AG04450 (cell line): ENCODE measurements at places on chromosomes 5 and 9.
A peak's percentile ranks its signal among the peaks of the same experiment; 100 is the strongest.

DNA sequence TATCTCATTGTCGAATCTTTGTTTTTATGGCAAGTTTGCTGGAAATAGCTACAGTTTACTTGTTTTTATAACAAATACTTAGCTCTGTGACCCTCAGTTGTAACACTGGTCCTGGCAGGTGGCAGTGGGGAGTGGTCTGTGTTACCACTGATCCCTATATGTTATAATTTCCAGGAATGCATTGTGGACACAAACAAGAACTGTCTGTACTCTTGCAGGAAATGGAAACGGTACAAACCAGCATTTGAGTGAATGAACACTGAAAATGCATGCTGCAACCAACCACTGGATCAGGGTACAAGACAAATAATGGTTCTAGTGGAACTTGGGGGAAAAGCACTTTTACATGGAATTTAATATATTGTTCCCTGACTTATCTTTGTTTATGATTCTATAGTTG is 66.5 kb upstream of the PJA2 start:
- no peak for DNase-seq

DNA sequence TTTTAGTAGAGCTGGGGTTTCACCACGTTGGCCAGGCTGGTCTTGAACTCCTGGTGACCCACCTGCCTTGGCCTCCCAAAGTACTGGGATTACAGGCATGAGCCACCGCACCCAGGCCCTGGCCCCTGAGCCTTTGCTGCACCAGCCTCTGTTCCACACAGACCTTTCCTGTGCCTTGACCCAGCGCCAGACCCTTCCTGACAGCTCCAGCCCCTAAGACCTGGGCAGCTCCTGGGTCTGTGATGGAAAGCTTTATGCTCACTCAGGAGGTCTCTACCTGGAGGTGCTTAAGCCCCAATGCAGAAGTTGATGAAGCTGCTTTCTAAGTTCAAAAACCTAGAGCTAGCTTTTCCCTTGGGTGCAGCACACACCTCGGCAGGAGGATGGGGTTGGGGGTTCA is 58.8 kb upstream of the NEK6 start:
- no peak for DNase-seq

DNA sequence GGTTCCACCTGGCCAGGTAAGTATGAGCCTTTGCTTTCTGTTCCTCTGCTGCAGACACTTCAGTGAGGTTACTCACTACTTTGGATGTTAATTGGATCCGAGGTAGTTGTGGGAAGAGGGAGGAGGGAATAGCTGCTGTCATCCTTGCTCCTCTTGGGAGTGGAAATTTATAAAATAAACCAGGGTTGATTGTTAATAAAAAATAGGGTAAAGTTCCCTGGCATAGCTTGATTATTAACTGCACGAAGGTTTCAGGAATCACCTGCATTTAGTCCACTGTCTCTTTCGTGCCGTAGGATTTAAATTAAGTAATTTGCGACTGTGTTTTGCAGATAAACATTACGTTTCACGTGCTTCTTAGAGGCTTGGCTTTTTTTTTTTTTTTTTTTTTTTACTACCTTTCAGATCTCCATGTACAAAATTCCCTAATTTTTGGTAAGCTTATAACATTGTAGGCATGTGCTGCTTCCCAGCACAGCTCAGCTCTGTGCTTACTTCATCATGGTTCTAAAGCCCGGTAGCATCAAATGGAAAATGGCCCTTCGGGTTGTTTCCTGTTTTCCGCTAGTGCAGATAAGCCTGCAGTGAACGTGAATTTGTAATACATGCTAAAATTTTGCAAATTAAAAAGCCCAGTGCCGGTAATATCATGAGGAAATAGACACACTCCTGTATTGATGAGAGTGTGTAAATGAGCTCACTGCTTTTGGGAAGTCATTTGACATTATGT is 26.9 kb upstream of the LTC4S start:
- no peak for DNase-seq

DNA sequence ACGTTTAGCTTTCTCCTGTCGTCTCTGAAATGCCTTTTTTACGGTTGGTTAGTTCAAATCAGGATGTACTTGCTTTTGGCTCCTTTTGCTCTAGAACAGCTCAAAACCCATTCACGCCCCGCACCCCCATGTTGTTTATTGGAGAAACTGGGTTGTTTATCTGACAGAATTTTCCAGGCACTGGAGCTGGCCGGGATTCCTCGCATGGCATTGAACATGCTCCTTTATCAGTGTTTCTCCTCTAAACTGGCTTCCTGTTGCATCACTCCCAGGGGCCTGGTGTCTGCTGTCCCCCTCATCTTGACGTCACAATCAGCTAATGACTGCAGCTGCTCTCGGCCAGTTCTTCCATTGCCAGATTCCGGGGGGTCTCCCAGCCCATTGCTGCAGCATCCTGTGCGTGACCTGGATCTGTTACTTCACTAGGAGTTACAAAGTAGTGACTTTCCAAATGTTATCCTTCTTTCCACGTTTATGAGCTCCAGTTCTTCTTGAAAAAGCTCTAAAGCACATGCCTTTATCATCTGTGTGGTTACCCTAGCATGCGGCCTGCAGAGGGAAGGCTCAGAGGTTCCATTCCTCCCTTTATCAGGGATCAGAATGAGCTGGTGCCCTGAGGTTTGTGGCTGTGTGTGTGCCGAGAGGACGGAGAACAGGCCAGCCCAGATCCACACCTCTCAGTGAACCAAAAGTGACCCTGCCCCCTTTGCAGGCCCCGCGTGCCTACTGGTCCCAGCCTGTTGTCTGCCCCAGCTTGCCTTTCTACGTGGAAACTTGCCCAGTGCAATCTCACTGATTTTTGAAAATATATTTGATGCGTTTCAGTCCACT is 27.5 kb downstream of the FAM163B start:
- DNase-seq, result no peak

DNA sequence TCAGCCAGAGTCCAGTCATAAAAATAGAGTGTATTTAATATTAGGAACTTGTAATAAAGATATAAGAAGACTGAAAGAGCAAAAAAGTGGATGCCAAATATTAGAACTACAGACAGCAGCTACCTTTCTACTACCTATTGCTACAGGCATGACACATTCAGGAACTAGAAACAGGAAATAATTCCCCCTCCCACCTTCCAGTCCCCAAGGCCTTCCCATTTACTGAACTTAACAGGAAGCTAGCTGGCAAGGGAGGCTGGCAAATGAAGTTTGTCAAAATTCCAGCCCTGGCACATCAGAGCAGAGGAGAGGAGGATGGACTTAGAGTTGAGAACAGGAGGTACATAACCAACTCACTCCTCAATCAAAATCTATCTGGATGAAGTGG is 50.2 kb upstream of the RIC1 start:
- DNase-seq, result no peak

GRCh38 chr5:170913573-170913972 is 51.8 kb downstream of the RANBP17 start:
- DNase-seq, result peak; percentile 26

GRCh38 chr5:16880547-16880946 is 55.5 kb downstream of the MYO10 start:
- no peak for DNase-seq

DNA sequence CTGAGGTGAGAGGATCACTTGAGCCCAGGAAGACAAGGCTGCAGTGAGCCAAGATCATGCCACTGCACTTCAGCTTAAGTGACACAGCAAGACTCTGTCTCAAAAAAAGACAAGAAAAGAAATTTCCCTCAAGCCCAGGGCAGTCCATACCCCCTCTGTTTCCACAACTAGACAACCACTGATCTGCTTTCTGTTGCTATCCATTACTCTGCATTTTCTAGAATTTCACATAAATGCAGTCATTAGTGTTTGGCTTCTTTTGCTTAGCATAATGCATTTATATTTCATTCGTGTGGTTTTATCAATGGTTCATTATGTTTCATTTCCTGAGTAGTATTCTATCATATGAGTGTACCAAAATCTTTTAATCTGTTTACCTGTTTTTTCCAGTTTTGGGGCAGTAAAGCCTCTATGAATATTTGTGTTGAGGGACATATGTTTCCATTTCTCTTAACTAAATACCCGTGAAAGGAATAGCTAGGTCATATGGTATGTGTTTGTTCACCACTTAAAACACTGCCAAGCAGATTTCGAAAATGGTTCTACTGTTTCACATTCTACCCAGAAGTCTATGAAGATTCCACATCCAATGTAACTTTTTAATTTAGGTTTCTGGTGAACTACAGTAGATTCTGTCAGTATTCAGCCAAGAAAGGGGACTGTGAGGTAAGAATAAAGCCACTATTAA is 271.8 kb downstream of the ZNF608 start:
- DNase-seq, result no peak

- DNase-seq, result no peak
These were observed 17.0 kb upstream of the MSMP start for GRCh38 chr9:35771075-35771433.

DNA sequence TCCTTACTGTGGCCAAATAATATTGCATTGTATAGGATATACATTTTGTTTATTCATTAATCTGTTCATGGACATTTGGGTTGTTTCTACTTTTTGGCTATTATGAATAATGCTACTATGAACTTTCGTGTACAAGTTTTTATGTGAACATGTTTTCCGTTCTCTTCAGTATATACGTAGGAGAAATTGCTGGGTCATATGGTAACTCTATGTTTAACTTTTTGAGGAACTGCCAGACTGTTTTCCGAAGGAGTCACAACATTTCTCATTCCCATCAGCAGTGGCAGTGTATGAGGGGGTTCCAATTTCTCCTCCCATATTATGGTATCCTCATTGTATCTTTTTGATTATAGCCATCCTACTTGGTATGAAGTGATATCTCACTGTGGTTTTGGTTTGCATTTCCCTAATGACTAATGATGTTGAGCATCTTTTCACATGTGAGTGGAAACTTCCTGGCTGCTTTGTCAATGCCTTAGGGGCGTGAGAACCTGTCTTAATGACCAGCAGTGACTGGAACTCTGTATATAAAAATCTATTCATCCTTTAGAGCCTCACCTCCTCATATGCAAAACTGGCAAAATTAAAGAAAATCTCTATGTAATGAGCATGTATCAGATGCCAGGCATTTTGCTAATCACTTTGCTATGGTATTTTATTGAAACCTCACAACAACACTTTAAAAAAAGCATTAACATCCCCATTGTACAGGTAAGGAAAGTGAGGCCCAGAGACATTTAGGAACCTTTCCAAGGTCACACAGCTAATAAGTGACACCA is 47.8 kb upstream of the TGFBR1 start:
- DNase-seq, result no peak

GRCh38 chr9:121650217-121651007 is 1.0 kb upstream of the DAB2IP start:
- peak; percentile 29 for DNase-seq

DNA sequence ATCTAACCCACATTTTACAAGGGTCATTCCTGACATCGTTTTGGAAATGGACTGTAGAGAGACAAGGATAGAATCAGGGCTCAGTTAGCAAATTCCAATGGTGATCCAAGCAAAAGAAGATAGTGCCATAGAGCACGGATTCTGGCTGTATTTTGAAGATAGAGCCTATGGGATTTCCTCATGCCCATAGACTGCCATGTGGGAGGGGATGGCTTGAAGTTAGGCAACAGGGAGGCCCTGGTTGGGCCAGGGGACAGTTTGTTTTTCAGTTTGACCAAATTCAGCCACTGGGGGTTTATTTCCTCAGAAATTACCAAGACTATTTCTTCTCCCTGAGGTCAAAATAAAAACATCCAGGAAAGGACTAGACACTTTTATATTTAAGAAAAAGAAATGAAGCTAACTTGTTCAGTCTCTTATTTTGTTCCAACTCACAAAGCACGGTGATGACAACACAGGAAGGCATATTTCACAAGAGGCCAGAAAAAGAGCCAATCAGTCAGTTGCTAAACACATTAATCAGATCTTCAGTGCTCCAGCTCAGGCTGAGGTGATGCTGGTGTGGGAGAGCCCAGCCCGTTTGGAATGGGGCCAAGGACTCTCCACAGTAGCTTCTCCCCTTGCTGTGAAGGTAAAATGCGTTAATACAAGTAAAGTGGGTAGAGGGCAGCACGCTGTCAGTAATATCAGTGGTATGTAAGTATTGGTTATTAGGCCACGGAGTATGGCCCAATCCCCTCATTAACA is 4.4 kb upstream of the DCTN4 start:
- DNase-seq, result no peak

GRCh38 chr9:37302277-37302676 is 120.2 kb upstream of the GRHPR start:
- DNase-seq, result no peak

DNA sequence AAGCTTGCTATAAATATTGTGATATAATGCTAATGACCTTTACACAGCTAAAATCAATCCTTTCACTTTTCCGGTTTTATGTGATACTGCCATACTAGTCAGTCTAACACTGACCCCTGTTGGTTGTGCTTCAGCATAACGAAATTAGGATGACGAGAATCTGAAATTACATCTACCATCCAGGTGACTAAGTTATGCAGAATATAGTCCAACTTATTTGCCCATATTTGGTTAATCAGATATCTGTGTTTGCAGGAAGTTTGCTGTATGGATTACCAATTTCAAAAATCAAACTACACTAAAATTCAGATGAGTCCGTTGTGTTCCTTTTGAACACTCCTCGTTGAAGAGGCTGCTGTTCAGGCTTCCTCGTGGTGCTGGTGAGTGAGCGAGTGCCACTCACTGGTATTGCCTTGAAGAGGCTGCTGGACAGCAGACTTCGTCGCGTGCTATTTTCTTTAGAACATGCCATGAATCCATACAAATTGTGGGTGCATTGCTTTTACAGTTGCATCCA is 32.5 kb downstream of the TENT4A start:
- peak; percentile 21 for DNase-seq

- DNase-seq, result no peak
These were observed 105.2 kb downstream of the CDH10 start for GRCh38 chr5:24539613-24540012.

GRCh38 chr9:12094046-12094445 is 599.1 kb upstream of the TYRP1 start:
- DNase-seq, result no peak

- DNase-seq, result peak; percentile 69
These were observed 1.9 kb downstream of the JADE2 start for GRCh38 chr5:134527156-134527960.

- no peak for DNase-seq
These were observed 1.2 kb downstream of the N4BP3 start for GRCh38 chr5:178114325-178115135.

- no peak for DNase-seq
These were observed 190.9 kb downstream of the FSTL4 start for GRCh38 chr5:133421394-133421793.

- no peak for DNase-seq
These were observed 30.5 kb downstream of the BTNL9 start for GRCh38 chr5:181070523-181070922.

GRCh38 chr9:17793713-17794622 is 215.1 kb downstream of the SH3GL2 start:
- no peak for DNase-seq
